ENCODE measurements at places on chromosomes 3 and 15.

DNA sequence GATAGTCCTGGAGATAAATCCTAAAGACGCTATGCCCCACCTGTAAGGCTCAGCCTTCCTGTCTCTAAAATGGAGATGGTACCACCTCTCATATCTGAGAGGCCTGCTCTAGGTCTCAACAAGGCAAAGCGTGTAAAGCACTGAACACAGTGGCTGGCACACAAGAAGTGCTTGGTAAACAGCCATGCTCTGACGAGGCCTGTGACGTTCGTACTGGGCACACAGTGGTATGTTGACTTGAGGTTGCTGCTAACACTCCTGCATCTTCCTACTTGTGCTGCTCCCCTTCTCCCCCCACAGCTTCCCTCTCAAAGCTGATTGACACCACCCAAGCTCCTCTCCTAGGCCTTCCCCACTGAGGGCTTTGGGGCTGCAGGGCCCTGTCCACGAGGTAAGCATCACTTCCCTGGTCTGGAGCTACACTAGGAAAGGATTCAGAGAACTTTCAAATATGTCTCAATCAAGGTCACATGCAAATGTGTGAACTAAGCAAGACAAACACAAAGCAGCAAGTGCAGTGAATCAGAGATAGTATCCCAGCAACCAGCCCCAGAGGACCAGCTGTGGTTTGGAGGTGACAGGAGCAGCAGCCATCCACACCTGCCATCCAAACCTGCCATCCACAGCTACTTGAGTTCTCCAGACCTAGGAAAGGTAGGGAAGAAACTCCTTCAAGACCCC lies 177.5 kb downstream of the STT3B start:
- no peaks in the 10 kb centered on the region for H3K36me3 ChIP-seq
- H3K27me3 ChIP-seq: peaks cover 12% of the 10 kb centered on the region
- no peaks in the 10 kb centered on the region for H3K4me1 ChIP-seq

DNA sequence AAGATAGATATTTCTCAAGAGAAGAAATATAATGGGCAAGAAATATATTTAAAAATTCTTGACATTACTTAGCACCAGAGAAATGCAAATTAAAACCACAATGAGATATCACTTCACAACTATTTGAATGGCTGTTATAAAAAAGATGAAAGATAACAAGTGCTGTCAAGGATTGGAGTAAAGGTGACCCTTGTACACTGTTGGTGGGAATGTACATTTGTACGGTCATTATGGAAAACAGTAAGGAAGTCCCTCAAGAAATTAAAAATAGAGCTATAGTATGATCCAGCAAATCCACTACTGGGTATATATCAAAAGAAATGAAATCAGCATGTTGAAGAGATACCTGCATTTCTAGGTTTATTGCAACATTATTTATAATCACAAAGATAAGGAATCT lies 326.4 kb downstream of the GBE1 start:
- H3K36me3 ChIP-seq: no peaks in the 10 kb centered on the region
- no peak overlapping the region for H3K27ac ChIP-seq
- H3K4me1 ChIP-seq: no peaks in the 10 kb centered on the region
- no peak for DNase-seq

GRCh38 chr3:139472380-139473010 lies 3.8 kb downstream of the RBP2 start:
- no peaks in the 10 kb centered on the region for H3K36me3 ChIP-seq
- no peak overlapping the region for H3K4me3 ChIP-seq
- no peak for DNase-seq
- peaks cover 5% of the 10 kb centered on the region for H3K27me3 ChIP-seq
- H3K4me1 ChIP-seq: no peaks in the 10 kb centered on the region

GRCh38 chr3:140850210-140850955 lies 91.3 kb upstream of the SLC25A36 start:
- H3K4me1 ChIP-seq: no peaks in the 10 kb centered on the region
- H3K36me3 ChIP-seq: no peaks in the 10 kb centered on the region
- no peak for DNase-seq
- H3K27ac ChIP-seq: no peak overlapping the region
- H3K4me3 ChIP-seq: no peak overlapping the region

- peaks cover 4% of the 10 kb centered on the region for H3K27me3 ChIP-seq
- H3K27ac ChIP-seq: no peak overlapping the region
- H3K36me3 ChIP-seq: no peaks in the 10 kb centered on the region
- H3K4me3 ChIP-seq: no peak overlapping the region
- DNase-seq: no peak
- H3K4me1 ChIP-seq: peaks cover 9% of the 10 kb centered on the region
Observed at GRCh38 chr15:63450884-63451225, 53.5 kb upstream of the USP3 start.

GRCh38 chr15:92625251-92625980 lies 30.2 kb downstream of the FAM174B start:
- no peak for DNase-seq
- no peak overlapping the region for H3K27ac ChIP-seq
- H3K27me3 ChIP-seq: peaks cover 11% of the 10 kb centered on the region
- H3K4me1 ChIP-seq: peaks cover 6% of the 10 kb centered on the region

- no peaks in the 10 kb centered on the region for H3K27me3 ChIP-seq
- DNase-seq: no peak
- no peak overlapping the region for H3K27ac ChIP-seq
- H3K36me3 ChIP-seq: no peaks in the 10 kb centered on the region
Observed at GRCh38 chr3:181418233-181418632, 293.5 kb upstream of the SOX2 start.

DNA sequence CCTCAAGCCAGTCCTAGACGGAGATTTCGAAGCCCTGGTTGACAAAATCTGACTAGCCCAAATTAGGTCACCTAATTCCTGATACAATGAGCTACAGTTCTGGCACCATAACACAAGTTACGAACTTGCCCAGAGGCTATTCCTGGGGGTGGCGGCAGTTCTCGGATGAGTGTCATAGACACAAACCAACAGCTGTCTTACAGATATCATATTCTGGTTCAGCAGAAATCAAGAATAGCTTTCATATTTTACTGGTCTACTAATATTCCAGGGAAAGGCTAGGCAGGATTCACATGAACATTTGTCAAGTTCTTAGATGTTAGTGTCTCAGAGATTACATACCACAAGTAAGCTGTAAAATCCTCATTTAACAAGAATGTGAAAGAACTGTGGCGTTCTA lies 8.8 kb downstream of the ANAPC13 start:
- no peak for DNase-seq
- H3K27me3 ChIP-seq: no peaks in the 10 kb centered on the region
- H3K4me1 ChIP-seq: peaks cover 5% of the 10 kb centered on the region
- H3K27ac ChIP-seq: no peak overlapping the region

- H3K4me3 ChIP-seq: no peak overlapping the region
- H3K27ac ChIP-seq: no peak overlapping the region
- no peak for DNase-seq
- H3K27me3 ChIP-seq: no peaks in the 10 kb centered on the region
- peaks cover 10% of the 10 kb centered on the region for H3K36me3 ChIP-seq
Observed at GRCh38 chr15:76401285-76401684, 64.7 kb downstream of the ISL2 start.

DNA sequence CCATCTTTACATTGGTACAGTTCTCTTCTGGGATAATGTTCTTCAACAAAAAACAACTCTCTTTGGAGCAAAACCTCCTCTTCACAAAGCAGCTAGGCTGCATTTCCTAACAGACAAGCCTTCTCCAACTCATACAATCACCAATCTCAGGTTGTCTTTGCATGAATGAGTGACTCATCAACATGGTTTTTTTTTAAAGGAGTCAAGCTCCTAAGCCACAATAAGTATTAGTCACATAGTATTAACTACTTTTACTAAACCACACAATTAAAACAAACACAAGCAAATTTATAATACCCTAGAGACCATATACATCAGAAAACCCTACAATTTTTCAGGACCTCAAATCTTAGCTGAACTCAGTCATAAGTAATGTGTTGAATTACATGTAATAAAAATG lies 137.4 kb downstream of the TBC1D5 start:
- H3K4me1 ChIP-seq: peaks cover 2% of the 10 kb centered on the region
- no peak overlapping the region for H3K27ac ChIP-seq
- no peaks in the 10 kb centered on the region for H3K27me3 ChIP-seq

DNA sequence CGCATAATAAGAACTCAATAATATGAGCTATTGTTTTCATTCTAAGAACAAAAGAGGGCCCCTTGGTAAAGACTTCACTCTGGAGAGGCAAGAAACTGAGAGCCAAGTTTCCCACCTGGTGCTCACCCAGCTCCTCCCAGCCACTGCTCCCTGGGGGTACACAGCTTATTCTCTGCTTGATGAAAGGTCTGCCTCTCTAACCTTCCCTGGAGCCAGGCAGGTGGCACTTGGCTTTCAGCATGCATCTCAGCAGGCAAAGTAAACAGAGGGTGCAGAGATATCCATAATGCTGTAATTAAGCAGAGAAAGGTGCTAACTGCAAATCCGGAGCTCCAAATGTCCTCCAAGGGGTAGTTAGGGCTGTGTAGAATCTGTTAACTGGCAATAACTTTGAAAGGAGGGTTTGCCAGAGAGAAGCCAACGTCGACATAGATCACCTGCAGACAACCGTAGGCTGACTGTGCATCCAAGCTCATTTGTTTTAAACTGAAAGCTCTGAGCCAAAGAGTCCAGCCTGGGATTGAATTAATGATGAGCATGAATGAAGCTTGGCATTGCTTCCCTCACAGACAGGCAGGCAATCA lies 159.6 kb upstream of the PROK2 start:
- H3K27me3 ChIP-seq: peaks cover 35% of the 10 kb centered on the region
- H3K4me1 ChIP-seq: no peaks in the 10 kb centered on the region
- DNase-seq: no peak
- no peaks in the 10 kb centered on the region for H3K36me3 ChIP-seq

DNA sequence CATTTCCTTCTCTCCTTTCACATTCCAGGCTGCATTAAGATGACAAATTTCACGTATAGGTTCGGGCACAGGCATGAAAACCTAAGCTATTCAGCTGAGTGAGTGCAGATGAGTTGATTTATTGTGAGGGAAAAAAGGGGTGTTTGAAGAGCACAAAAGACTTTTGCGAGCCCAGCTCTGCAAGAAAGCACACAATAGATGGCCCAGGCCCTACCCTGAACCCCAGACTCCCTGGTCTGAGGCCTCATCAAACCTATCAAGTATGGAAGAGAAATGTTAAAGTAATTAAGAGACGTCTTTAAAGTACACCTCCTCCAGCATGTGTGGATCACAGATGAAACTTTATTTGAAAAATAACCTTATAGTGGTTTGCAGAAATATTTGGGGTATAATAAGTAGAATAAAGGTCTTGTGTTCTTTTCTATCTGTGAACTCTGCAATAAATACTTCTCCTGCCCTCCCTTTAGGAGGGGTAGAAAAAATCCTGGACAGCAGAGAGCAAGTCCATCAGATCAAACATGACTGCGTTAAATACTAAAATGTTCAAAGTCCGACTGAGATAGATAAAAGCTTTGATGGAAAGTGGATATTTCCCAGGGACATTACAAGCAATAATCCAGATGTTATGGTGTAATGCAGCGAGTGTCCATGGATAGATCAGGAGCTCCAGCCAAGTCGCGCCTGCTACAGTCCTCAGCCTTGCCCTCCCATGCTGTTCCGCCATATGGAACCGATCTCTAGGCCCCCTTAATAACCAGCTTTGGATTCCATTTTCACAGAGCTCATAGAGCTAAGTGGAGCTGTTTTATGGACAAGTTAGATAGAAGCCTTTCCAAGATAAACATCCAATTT lies 121.5 kb downstream of the MCTP2 start:
- H3K27ac ChIP-seq: no peak overlapping the region
- H3K27me3 ChIP-seq: no peaks in the 10 kb centered on the region
- H3K36me3 ChIP-seq: peaks cover 3% of the 10 kb centered on the region
- H3K4me3 ChIP-seq: no peak overlapping the region
- DNase-seq: no peak

All from T-helper 17 cell (primary cell).